Epithelial cell of prostate (primary cell): ENCODE measurements at places on chromosomes 6 and 20.
A peak's percentile ranks its signal among the peaks of the same experiment; 100 is the strongest.

DNA sequence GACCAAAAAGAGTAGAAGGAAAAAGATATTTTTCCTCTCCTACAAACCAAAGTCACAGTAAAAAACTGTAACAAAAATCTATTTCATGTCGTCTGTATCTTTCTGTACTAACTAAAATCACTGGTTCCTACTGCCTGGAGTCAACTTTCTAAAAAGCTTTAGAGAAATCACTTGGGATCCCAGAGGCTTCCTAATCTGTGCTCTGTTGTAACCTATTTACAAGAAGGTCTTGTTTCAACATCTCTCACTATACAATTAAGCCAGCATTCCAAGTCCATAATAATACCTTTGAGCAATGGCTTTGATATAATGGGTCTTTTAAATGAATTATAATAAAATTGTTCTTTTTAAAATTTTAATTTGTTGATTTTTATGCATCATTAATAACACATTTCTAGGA lies 20.4 kb downstream of the RAB23 start:
- no peak for DNase-seq

DNA sequence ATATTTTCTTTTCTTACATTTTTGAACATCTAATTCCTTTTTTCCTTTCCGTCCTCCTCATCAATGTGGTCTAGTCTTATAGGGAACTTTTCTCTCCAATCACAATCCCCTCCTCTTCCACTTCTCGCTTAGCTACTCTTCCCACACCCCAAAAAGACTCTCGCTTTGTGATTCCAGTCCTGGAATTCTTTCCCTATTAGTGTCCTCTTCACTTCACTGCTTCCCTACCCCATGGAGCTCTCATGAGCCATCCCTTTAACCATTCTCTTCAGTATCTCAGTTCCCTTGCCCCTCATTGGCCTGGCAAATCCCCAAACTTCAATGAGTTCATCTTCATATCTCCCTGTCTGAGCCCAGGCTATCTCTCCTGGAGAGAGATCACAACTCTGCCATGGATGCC lies 55.3 kb upstream of the CEP85L start:
- DNase-seq = no peak

DNA sequence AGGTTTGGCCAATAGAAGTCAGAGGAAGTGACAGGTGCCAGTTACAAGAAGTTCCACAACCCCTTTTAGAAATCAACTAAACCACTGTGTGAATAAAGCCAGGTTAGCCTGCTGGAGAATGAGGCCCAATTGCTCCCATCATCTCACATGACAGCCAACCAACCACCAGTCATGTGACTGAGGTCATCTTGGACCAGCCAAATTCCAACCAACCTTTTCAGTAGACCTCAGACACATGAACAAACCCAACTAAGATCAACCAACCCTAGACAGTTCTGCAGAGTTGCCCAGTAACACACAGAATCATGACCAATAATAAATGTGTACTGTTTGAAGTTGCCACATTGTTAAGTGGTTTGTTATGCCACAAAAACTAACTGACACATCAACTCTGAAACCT lies 44.6 kb upstream of the GGTLC1 start:
- DNase-seq = no peak

GRCh38 chr6:104321301-104321700 lies 538.4 kb downstream of the HACE1 start:
- no peak for DNase-seq

GRCh38 chr20:2283706-2284423 lies 11.9 kb upstream of the TGM3 start:
- peak; percentile 31 for DNase-seq

DNA sequence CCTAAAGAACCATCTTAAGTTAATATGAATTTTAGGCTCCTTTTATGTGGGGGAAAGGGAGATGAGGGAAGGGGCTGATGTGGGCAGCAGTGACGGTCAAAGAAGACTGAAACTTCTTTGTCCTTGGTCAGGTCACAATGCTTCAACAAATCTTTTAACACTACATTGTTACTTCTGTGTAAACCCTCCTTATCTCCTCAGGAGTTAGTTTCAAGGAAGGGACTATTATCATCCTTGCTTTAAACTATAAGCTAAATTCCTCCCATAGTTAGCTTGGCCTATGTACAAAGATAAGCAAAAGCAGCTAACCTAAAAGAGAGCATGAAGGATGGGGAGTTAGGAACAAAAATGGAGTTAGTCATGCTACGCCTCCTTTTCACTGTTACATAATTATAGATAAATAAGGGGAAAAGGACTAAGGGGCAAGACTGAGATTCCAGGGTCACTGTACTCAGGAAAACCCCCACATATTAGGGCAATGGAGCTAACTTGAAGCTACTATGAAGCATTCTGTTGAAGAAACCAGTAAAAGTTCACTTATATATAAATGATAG lies 172.7 kb upstream of the RUNX2 start:
- DNase-seq = no peak

DNA sequence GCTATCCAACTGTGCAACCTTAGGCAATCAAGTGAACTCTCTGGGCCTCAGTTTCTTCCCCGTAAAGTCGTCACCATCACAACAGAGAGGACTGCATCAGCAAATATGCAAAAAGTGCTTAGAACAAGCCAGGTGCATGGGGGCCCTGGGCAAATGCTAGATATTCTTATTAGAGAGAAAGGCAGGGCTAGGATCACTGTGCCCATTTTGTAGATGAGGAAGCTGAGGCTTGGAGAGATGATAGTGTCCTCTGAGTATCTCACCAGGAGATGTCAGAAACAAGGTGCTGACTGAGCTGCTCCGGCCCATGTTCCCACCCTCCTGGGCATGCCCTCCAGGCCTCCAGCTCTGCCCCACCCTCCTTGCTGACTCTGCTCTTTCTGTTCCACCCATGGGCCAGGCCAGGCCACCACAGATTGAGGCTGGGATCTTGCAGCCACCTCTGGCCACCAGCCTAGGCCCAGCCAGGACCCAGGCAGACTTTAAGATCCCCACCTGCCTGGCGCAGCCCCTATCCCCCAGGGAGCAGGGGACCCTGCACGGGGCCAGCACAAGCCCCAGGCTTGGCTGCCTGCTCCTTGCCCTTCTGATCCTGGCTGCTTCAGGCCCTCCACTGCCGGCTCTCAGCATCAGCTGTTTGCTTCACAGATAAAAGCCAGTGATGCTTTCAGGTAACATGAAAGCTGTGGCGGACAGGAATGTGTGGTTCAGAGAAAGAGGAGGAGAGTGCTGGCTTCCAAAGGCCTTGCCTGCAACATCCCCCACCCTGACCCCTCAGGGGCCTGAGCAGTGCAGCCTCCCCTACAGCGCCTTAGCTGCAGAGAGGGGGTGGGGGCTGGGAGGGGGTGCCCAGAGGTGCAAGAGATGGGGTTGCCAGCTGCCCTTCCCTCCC lies 47.6 kb downstream of the GRM4 start:
- DNase-seq = no peak

GRCh38 chr6:82246802-82247504 lies 591 bp downstream of the IBTK start:
- no peak for DNase-seq

DNA sequence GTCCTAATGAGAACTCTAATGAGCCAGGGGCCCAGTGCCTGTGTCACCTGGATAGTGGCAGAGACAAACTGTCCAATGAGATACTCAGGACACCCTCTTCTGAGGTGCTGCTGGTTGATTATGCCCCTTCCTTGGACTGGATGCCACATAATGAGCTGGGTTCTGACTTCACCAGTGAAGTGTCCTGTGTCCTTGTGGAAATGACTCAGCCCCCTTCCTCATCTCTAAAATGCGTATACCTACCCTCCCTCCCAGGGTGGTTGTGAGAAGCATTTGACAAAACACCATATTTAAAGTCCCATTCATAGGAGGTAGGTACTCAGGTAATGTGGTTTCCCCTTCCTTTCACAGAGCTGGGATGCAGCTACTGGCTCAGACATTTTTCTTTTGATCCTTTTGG lies 28.4 kb upstream of the RNF24 start:
- no peak for DNase-seq

DNA sequence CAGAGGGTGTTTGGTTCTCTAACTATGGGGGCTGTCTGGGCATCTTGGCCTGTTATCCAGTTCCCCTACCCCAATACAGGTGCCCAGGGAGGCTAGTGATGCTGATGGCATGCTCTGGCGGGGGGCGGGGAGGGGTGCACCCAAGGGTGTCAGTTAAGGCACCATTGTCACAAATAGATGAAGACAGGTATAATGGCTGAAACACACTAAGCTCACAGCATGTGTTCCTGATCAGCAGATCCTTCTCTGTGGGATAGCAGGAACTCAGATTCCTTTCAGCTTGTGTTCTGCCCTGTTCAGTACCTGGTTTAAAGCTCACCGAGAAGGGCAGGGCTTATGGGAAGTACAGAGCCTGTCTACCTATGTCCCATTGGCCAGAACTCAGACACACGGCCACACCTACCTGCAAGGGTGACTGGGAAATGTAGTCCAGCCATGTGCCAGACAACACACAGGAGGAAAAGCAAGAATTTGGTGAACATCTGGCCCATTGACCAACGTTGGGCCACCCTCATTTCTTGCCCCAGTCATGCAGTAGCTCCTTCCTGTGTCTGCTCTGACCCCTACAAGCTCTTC lies 3.4 kb upstream of the RSPO4 start:
- no peak for DNase-seq

- no peak for DNase-seq
Observed at GRCh38 chr6:38701551-38701950, 1.4 kb downstream of the GLO1 start.

DNA sequence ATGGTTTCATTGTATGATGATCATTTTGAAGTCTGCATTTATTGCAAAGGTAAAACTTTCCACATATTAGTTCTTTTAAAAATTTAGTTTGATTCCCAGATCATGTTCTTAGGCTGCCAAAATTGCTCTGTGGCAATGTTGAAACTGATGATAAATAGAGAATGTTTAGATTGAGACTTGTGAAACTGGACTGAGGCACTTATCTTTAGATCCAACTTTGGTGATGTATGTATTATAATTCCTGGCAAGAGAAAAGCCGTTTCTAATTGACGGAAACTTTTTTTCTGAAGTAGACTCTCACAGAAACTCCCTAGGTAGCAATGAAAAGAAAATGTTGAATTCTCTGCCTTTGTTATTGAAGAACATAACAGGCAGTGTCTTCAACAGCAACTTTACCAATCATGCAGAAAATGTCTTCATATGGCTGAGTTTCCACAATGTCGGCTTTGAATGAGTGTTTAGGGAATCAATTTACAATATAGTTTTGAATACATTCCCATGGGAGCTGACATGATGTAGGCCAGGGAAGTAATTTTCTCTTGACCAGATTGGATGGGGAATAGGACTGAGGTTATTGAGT lies 456.2 kb downstream of the CD109 start:
- no peak for DNase-seq

DNA sequence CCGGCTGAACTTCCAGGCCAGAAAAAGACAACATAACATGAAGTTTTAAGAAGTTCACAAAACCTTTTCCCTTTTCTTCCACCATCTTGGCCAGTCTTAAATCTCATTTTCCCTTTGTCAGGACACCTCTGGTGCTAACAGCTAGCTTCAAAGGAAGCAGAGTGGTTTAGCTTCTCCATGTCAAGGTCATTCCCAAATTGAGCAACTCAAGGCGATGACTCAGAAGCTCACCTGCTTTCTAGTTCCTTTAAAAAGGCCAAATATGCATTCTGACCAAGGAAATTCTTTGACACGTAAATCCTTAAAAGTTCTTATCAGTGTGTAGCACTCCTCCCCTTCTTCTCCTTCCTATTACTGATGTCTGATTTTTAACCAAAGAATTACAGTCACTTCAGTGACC lies 69.6 kb upstream of the VGLL2 start:
- DNase-seq = no peak

GRCh38 chr6:109053336-109053735 lies 41.3 kb downstream of the SESN1 start:
- DNase-seq = no peak

DNA sequence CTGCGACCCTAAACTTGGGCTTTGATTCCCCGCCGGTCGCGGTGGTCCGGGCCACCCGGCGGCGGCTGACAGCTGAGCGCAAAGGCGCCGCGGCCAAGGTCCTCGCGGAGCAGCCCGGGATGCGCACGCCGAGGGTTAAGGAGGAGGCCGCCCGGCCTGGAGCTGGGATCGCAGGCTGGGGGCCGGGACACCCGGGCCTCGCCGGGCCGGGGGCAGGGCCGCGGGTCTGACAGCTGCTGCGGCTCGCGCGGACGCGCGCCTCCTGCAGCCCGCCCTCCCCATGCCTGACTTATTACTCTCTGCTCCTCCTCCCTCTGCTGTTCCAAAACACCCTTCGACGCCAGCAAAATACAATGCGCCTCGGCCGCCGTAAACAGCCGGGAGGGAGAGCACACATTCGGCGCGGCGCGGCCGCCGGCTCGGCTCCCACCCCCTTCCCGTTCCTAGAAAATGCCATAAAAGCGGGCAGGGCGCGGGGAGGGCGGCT lies 746 bp downstream of the BACH2 start:
- peak; percentile 46 for DNase-seq

GRCh38 chr20:58374906-58375758 lies 13.9 kb upstream of the VAPB start:
- DNase-seq = no peak

GRCh38 chr6:107658920-107659865 lies 164.9 kb downstream of the SCML4 start:
- DNase-seq = no peak

DNA sequence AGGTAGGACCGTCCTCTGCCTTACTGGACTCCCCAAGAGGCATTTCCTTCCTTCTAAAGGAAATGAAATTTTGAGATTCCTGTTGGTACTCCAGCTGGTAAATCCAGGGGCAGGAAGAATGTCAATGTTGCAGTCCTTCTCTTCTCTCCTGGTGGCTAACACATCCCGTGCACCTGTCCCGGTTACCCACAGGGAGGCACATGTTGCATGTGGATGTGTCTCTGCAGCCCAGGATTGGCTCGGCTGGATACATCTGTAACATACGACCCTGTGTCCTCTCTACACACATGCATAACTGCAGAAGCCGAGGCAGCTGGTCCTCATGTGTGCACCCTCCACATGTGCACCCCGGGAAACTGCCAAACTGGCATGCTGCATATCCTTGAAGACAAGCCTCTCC lies 1.3 kb upstream of the LRFN2 start:
- DNase-seq = no peak

GRCh38 chr6:170268216-170269129 lies 22.4 kb downstream of the DLL1 start:
- DNase-seq = no peak
